ENCODE measurements at places on chromosomes 2 and 18. TPM values are rescaled to one million over a fixed set of nuclear protein-coding genes. Genes with fewer than 3 reads are reported as not detected.

CCL20 gene
- total RNA-seq, result 5.7 TPM

IRS1 gene
- total RNA-seq, result 4.8 TPM

PJVK gene
- total RNA-seq, result 1.5 TPM

PTPRN gene
- 0.04 TPM for total RNA-seq

RAMP1 gene
- 0.34 TPM for total RNA-seq

SLC19A3 gene
- not detected for total RNA-seq

SH3RF3 gene
- total RNA-seq, result 0.44 TPM

STEAP3 gene
- 0.44 TPM for total RNA-seq

DUSP2 gene
- 297 TPM for total RNA-seq

MLPH gene
- not detected for total RNA-seq

LINC00305 gene
- total RNA-seq, result not detected

DNAJC5G gene
- total RNA-seq, result not detected

SP140 gene
- 112 TPM for total RNA-seq

CRYBA2 gene
- not detected for total RNA-seq

KRTCAP3 gene
- total RNA-seq, result 3.9 TPM

HOXD13 gene
- total RNA-seq, result not detected

SETBP1 gene
- total RNA-seq, result 17.3 TPM

MREG gene
- 23.8 TPM for total RNA-seq

CERS6 gene
- total RNA-seq, result 9.5 TPM

SPP2 gene
- total RNA-seq, result not detected

FSIP2 gene
- not detected for total RNA-seq

KCNK3 gene
- not detected for total RNA-seq

PID1 gene
- total RNA-seq, result not detected

RAB1A gene
- 84.7 TPM for total RNA-seq

GPR45 gene
- not detected for total RNA-seq

TRIM54 gene
- 0.30 TPM for total RNA-seq

AQP12B gene
- total RNA-seq, result not detected

PLGLB2 gene
- total RNA-seq, result not detected

ABCB11 gene
- not detected for total RNA-seq

GNLY gene
- total RNA-seq, result 18.6 TPM

KCNG2 gene
- not detected for total RNA-seq

LHCGR gene
- not detected for total RNA-seq

MSH2 gene
- 62.6 TPM for total RNA-seq

STPG4 gene
- 0.32 TPM for total RNA-seq

TMEM247 gene
- not detected for total RNA-seq

CAPN10 gene
- total RNA-seq, result 41.2 TPM

ANKRD62 gene
- not detected for total RNA-seq

RTP5 gene
- total RNA-seq, result 0.25 TPM

FIGN gene
- total RNA-seq, result not detected

PTRHD1 gene
- 27.1 TPM for total RNA-seq

CBLN2 gene
- not detected for total RNA-seq

DAPL1 gene
- total RNA-seq, result not detected

ZRANB3 gene
- total RNA-seq, result 10.7 TPM

EPB41L3 gene
- not detected for total RNA-seq

PSTPIP2 gene
- 33.9 TPM for total RNA-seq

OSR1 gene
- not detected for total RNA-seq

APOB gene
- not detected for total RNA-seq

All from activated CD8-positive, alpha-beta memory T cell treated with anti-CD3 and anti-CD28 coated beads for 36 hours (primary cell).